ENCODE measurements at places on chromosomes 2 and 18.

DNA sequence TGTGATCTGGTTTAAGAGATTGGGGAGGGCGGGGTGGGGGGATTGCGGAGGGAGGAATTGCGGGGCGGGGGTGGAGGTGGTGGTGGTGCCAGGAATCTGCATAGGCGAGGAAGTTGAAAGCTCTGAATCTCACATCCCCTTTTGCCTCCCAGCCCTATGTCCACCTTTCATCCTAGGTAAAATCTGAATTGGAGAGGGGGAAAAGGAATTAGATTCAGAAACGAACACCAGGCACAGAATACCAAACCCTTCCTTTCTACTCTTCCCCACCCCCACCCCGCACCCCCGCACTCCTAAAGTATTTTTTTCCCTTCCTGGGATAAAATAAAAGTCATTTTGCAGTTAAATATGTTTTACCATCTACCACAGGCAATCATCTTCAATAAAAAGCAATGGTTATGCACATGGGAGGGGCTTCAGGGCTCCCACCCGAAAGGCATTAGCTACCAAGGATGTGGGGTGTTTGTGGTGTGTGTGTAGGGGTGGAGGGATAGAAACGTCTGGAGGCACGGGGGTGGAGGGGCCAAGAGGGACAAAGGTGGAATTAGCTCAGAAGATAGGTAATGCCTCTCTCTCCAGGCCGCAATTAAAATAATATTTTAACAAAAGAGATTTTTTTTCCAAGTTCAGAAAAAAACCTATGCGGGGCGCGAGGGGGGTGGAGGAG, 1.8 kb downstream of the IGFBP5 start:
- DNase-seq = no peak

DNA sequence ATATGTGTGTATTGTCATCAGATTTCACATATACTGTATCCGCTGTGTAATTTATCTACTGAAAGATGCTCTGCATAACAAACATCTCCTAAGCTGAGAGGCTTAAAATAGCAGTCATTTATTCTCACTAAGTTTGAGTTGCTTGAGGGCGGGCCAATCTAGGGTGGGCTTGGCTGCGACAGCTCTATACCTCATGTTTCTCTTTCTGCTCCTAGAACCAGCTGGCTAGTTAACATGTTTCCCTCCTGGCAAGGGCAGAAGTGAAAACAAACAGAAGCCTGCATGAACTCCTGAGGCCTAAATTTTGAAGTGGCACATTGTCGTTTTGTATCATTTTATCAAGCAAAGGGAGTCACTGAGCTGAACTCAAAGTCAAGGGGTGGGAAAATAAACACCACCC, 585.0 kb upstream of the VRK2 start:
- peak; percentile 31 for DNase-seq

DNA sequence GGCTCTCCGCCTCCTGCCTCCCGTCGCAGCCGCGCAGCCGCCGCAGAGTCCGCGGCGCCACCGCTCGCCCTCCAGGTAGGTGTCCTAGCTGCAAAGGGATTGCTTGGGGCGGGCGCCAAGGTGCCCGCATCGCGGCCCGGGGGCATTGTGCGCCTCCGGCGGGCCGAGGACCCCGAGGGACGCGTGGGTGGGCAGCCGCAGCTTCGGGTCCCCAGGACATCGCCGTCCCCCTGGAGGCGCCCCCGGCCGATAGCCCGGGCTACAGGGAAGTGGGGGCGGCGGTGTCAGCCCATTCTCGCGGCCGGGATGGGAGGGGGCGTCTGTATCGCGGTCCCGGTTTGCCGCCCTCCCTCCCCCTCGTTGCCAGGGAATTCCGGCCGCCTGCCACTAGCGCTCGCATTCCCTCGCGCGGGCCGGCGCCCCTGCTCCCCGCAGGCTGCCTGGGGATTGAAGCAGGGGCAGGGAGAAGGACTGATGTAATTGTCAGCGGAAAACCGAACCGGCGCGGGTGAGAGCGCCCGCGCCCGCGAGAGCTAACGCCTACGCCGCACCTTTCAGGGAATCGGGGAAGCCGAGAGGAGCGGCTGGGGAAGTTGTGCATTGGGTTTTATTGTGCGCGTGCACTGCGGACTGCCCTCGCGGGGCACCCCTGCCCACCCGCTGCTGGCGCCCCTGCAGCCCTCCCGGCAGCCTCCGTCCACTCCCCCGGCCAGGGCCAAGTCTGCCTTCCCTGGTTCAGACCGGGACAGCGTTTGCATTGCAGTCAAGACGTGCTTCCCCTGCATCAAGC, 483 bp downstream of the OSBPL6 start:
- DNase-seq = peak; percentile 49

DNA sequence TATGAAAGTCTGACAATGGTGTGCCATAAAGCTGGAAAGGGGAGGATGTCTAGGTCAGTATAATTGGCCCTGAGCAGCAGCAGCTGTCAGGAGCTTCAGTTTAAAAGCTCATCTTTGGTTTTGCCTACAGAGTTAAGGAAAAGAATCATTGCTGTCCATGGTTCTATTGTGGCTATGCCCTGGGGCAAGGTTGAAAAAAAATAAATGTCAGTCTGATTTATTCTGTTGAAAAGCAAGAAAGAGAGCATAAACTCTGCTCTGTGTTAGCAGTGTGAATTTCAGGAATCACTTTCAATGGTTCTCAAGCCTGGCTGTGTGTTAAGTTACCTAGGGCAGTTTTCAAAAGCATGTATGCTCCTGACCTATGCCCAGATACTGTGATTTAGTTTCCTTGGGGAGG, 446.7 kb downstream of the SETBP1 start:
- no peak for DNase-seq

GRCh38 chr2:133418671-133419070, 149.6 kb downstream of the NCKAP5 start:
- no peak for DNase-seq

- DNase-seq = peak; percentile 77
Measured at GRCh38 chr2:11539317-11540147, 5.7 kb downstream of the GREB1 start.

- no peak for DNase-seq
Measured at GRCh38 chr2:221420245-221420644, 151.9 kb downstream of the EPHA4 start.
